OCI-M1 (cell line): ENCODE measurements at places on chromosomes 4 and X.

GRCh38 chrX:125778261-125778660 is 387.8 kb downstream of the DCAF12L2 start:
- no peak for DNase-seq

- DNase-seq = no peak
Measured at GRCh38 chrX:18573556-18573955, 98.4 kb downstream of the RS1 start.

DNA sequence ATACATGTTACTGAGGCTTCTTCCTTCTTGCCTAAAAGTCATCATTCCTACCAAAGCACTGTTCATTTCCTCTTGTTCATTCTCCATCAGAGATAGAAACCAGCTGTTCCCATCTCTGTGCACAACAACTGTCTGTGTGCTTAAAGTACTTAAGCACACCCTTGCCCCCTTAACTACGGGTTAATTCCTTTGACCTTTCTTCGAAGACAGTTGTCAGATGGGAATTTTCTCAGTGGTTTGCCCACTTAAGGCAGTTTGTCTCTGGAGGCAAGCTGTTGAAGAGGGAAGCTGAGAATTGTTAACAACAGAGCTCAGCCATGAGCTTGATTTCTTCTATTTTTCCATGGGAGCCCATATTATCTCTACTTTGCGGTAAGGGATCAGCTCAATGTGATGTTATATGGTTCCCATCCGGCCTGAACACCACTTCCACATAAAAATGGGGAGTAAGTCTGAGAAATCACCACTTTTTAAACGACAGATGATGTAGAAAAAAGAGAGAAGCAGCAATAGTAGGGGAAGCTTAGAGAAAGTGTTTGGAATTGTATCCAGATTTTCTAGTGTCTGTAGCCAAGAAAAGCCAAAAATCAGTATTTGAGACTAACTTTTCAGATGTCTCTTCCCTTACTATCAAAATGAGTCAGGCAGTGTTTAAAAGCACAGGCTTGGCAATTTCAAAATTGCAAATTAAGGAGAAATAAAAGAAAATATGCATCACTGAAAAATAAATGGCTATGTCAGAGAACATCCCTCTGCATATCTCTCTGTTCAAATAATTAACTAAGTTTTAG is 194.4 kb downstream of the SLIT2 start:
- DNase-seq = no peak

DNA sequence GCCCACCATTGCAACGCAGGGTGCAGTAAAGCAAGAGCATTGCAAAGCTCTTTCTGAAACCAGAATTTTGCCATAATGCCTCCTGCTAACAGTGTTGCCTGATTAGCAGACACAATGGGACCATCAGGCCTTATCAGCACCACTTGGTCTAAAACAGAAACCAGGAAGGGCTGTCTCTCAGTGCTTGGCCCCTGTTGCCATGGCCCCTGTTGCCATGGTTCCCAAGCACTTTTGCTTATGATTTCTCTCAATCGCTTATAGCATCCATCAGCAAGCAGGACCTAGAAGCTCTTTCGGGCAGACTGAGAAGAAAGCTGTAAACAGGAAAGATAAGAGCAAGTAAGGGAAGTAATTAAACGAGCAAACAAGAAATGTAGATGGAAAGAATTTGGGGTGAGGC is 36.8 kb downstream of the RTL5 start:
- peak; percentile 91 for DNase-seq

- no peak for DNase-seq
Measured at GRCh38 chrX:2679534-2680485, 11.3 kb upstream of the CD99 start.

DNA sequence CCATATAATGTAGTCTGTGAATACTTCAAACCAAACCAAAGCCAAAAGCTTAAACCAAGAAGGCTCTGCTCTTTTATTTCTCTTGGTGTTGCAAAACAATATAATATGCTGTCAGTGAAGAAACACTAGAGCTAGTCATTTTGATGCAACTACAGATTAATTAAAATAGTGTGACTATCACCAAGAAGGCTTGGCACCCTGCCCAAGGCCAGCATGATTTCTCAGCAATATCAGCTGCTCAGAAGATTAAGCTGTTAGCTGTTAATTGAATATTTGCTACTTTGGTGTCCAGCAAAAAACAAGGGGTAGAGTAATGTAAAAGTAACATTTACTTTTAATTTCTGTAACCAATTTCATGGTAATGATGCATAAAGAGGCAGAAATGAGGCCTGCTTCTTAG is 104.9 kb upstream of the PRPS2 start:
- DNase-seq = no peak
